ENCODE measurements at places on chromosomes 7 and 10.

- no peak for DNase-seq
Measured at GRCh38 chr10:17683541-17683940, 39.6 kb downstream of the STAM start.

GRCh38 chr10:118994321-118994720, 35.2 kb upstream of the NANOS1 start:
- DNase-seq, result no peak

DNA sequence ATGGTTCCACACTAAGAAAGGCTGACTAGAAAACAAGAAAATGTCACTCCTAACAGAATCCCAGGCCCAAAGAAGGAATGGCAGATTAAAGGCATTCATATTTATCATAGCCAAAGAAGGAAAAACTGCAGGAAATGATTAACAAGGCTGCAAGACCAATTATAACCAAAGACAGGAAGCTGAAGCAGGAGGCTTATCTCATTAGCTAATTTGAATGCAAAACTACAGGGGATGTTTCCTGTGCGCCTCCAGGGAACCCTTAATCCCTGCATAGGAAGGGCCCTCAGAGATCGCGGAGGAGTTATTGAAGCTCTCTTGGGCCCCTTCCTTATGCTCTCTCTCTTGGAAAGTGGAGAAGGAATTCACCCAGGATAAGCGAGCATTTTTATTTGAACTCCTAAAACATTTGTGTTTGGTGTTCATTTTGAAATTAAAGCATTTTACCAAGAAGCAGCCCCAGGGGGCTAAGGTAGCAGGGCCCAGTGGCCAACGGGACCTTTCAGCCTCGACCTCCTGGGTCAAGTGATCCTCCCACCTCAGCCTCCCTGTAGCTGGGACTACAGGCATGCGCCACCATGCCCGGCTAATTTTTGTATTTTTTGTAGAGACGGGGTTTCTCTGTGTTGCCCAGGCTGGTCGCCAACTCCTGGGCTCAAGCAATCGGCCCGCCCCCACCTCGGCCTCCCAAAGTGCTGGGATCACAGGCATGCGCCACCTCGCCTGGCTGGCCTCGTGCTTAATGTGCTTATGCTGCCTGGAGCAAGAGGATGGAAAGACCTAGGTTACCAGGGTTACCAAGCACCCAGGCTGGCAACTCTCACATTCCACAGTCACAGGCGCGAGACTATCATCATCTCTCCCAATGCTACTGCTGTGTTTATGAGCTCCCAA, 24.1 kb upstream of the PROSER2 start:
- DNase-seq, result no peak

DNA sequence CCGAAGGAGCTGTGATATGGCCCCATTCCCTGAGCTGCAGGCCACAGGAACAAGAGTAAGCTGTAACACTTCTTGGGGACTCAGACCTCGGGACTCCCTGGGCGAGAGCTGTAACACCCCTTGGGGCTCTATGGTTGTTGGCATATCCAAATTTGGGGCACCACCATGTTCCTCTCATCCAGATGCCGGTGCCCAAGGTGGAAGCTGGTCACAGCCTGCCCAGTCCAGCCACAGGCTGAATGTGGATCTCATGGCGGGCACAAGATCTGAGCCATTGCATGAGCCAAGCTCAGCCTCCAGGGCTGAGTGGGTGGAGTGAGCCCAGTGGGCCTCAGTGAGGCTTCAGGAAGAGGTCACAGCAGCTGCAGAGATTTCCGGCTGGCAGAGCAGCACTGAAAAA, 78.9 kb downstream of the TMEM106B start:
- DNase-seq, result no peak

All from Calu3 (cell line).